ENCODE measurements at places on chromosomes 11 and 22.

GRCh38 chr11:117822074-117823033, 2.2 kb downstream of the FXYD2 start:
- H3K27me3 ChIP-seq = no peaks in the 10 kb centered on the region
- DNase-seq = peak; percentile 51
- no peak overlapping the region for H3K27ac ChIP-seq
- H3K4me3 ChIP-seq = no peak overlapping the region

- H3K27me3 ChIP-seq = no peaks in the 10 kb centered on the region
- peaks cover 40% of the 10 kb centered on the region for H3K4me1 ChIP-seq
- peaks cover 33% of the 10 kb centered on the region for H3K36me3 ChIP-seq
- DNase-seq = no peak
- peak overlapping the region; percentile 83 for H3K27ac ChIP-seq
These were observed 27.1 kb downstream of the ADAMTS15 start for GRCh38 chr11:130475426-130476053.

- H3K4me1 ChIP-seq = no peaks in the 10 kb centered on the region
- no peaks in the 10 kb centered on the region for H3K36me3 ChIP-seq
- H3K27ac ChIP-seq = no peak overlapping the region
- no peak for DNase-seq
- H3K27me3 ChIP-seq = no peaks in the 10 kb centered on the region
- H3K4me3 ChIP-seq = no peak overlapping the region
These were observed 9.8 kb downstream of the APOL5 start for GRCh38 chr22:35727436-35727835.

DNA sequence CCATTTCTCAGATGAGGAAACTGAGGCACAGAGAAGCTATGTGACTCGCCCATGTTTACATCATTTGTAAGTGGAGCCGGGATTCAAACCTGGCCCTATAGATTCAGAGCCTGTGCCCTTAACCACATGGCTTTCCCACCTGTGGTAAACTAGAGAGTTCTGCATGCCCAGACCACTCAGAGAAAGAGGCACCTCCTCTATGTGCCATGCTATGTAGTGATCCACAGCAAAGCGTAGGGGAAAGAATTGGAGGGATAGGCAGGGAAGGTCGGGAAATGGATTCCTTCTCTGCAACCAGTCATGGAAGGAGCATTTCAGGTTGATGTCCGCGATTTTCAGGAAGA, 15.4 kb upstream of the POU2AF2 start:
- peaks cover 6% of the 10 kb centered on the region for H3K4me1 ChIP-seq
- DNase-seq = no peak
- H3K27ac ChIP-seq = no peak overlapping the region

- no peak for DNase-seq
- no peaks in the 10 kb centered on the region for H3K4me1 ChIP-seq
- H3K4me3 ChIP-seq = no peak overlapping the region
- no peaks in the 10 kb centered on the region for H3K27me3 ChIP-seq
These were observed 20.2 kb downstream of the CBX7 start for GRCh38 chr22:39132281-39132680.

DNA sequence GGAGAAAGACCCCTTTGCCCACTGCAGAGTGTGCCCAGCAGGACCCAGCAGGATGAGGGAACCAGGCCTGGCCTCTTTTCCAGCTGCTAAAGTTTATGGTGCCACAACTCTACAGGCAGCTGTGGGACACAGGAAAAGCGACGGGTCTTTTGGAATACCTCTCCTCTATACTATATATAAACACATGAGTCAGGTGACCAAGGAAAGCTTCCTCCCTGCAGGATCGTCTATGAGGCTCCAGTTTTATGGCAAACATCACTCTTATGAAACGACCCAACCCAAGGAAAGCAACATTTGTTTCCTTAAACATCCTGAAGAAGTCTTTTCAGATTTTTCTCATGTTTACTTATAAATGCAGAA, 102.8 kb upstream of the AKIP1 start:
- peak overlapping the region; percentile 35 for H3K27ac ChIP-seq
- DNase-seq = no peak
- no peaks in the 10 kb centered on the region for H3K36me3 ChIP-seq
- peak overlapping the region; percentile 3 for H3K4me3 ChIP-seq
- H3K4me1 ChIP-seq = peaks cover 43% of the 10 kb centered on the region

DNA sequence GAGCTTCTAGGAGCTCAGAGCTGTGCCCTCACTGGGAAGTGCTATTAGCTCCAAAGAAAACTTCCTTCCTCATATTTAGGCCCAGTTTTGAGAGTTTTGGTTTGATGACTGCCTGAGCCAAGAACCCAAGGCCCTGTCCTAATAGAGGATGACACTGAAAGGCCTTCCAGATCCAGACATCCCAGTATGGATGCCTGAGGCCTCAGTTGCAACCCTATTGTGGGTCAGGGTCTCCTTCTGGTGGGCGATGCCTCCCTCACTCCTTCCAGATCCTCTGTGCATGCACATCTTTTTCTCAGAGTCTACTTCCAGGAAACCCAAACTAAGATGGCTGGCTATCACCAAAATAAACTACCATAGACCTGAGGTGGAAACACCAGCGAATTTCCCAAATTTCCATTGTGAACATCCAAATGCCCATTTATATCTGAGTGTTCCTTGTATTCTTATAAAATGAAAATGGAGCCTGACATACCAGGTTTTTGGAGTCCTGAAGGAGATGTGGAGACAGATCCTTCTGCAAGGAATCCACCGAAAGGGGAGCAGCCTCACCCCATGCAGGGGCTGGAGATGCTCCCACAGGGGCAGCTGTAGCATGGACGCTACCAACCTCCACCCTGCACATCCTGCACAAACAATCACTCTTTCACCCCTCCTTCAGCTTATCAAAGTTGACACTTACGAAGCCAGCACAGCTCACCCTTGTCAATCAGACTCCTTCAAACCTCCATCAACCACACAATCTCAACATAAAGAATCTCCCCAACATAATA, 61.1 kb downstream of the GGTLC2 start:
- H3K4me1 ChIP-seq = no peaks in the 10 kb centered on the region
- no peak overlapping the region for H3K4me3 ChIP-seq
- no peaks in the 10 kb centered on the region for H3K27me3 ChIP-seq
- DNase-seq = no peak
- H3K27ac ChIP-seq = no peak overlapping the region

GRCh38 chr11:64667154-64667745, 55.7 kb downstream of the NRXN2 start:
- H3K27ac ChIP-seq = no peak overlapping the region
- no peaks in the 10 kb centered on the region for H3K36me3 ChIP-seq
- DNase-seq = no peak

DNA sequence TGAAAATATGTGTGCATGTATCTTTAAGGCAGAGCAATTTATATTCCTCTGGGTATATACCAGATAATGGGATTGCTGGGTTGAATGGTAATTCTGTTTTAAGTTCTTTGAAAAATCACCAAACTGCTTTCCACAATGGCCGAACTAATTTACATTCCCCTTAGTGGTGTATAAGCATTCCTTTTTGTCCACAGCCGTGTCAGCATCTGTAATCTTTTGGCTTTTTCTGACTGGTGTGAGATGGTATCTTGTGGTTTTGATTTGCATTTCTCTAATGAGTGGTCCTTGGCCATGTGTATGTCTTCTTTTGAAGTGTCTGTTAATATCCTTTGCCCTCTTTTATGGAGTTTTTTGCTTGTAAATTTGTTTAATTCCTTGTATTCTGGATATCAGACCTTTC, 24.3 kb downstream of the CCDC15 start:
- H3K4me3 ChIP-seq = no peak overlapping the region
- H3K4me1 ChIP-seq = no peaks in the 10 kb centered on the region
- H3K27me3 ChIP-seq = no peaks in the 10 kb centered on the region
- DNase-seq = no peak
- H3K27ac ChIP-seq = no peak overlapping the region

DNA sequence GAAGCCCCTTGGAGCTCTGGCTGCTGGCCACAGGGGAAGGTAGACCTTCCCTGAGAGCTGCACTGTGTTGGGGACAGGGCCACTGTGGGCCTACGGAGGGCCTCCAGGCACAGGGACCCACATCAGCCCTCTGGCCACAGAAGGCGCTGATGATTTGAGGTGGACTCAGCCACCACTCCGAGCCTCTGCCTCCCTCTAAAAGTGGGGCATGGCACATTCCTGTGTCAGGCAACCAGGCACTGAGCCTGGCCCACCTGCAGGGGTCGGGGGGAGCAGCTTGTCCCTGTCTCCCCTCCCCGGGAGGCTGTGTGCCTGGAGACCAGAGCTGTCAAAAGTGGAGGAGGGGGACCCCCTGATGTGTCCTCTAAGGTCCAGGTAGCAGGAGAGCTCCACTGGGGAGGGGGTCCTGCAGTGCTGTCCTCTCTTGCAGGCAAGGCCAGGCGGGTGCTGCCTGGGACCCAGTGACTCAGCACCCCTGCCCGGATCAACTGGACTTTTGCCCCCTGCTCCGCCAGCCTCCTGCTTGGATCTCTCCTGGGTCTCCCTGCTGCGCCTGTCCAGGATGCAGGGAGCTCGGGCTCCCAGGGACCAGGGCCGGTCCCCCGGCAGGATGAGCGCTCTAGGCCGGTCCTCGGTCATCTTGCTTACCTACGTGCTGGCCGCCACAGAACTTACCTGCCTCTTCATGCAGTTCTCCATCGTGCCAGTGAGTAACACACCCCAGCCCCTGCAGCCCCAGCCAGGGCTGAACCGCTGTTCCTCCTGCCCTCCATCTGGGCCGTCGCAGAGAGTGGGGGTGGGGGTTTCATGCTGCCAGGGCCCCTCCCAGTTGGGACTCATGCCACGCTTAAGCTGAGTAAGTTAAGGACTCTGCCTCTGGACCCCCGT, 17.5 kb upstream of the CDKN1C start:
- no peaks in the 10 kb centered on the region for H3K36me3 ChIP-seq
- no peak for DNase-seq
- H3K27ac ChIP-seq = no peak overlapping the region
- H3K4me3 ChIP-seq = no peak overlapping the region

DNA sequence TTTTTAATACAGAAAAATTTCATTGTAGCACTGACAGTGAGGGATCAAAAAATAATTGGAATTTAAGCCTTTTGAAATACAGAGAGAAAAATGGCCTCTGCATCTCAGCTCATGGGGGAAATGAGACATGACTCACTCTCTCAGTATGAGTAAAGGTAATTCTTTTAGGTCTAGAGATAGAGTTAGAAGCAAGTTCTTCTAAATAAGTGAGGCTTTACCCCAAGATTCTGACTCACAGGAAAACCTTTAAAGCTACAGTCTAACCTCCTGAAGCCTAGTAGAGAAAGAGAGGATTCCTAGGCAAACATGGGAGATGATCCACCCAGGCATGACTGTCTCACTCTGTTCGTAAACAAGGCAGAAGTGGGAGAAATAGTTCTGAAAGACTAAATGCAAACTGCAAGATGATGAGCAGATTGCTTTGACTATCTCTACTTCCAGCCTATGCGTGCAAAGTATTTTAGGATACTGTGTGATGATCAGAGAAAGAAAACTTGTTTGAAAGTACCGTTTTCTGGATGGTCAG, 1003.3 kb upstream of the CCDC90B start:
- H3K4me1 ChIP-seq = no peaks in the 10 kb centered on the region
- no peaks in the 10 kb centered on the region for H3K27me3 ChIP-seq
- H3K4me3 ChIP-seq = no peak overlapping the region
- no peak for DNase-seq
- H3K36me3 ChIP-seq = no peaks in the 10 kb centered on the region
- no peak overlapping the region for H3K27ac ChIP-seq

DNA sequence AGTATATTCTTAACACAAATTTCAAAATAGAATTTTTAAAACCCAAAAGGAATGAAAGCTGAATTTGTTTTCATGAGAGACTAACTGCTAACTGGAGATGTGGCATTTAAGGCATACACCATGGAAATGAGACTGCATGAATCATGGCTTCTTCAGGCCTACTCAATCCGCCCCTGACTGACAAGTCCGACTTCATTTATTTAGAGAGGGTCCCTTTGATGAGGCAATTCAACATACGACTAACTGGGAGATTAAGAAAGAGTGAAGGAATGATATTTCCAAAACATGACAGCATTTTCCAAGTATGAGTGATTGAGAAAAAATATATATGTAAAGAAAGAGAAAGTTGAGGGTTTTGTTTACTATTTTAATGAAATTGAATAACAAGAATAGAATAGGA, 720.1 kb downstream of the DLG2 start:
- no peak for DNase-seq
- H3K36me3 ChIP-seq = no peaks in the 10 kb centered on the region
- H3K4me1 ChIP-seq = no peaks in the 10 kb centered on the region
- no peak overlapping the region for H3K27ac ChIP-seq
- H3K4me3 ChIP-seq = no peak overlapping the region

GRCh38 chr11:26323837-26324236, 8.1 kb upstream of the ANO3 start:
- no peak for DNase-seq
- no peaks in the 10 kb centered on the region for H3K4me1 ChIP-seq
- no peak overlapping the region for H3K4me3 ChIP-seq
- no peaks in the 10 kb centered on the region for H3K27me3 ChIP-seq
- no peaks in the 10 kb centered on the region for H3K36me3 ChIP-seq

GRCh38 chr11:2576111-2576510, 123.7 kb downstream of the KCNQ1OT1 start:
- no peak overlapping the region for H3K4me3 ChIP-seq
- H3K27ac ChIP-seq = no peak overlapping the region
- H3K36me3 ChIP-seq = no peaks in the 10 kb centered on the region
- no peaks in the 10 kb centered on the region for H3K27me3 ChIP-seq
- DNase-seq = peak; percentile 1

DNA sequence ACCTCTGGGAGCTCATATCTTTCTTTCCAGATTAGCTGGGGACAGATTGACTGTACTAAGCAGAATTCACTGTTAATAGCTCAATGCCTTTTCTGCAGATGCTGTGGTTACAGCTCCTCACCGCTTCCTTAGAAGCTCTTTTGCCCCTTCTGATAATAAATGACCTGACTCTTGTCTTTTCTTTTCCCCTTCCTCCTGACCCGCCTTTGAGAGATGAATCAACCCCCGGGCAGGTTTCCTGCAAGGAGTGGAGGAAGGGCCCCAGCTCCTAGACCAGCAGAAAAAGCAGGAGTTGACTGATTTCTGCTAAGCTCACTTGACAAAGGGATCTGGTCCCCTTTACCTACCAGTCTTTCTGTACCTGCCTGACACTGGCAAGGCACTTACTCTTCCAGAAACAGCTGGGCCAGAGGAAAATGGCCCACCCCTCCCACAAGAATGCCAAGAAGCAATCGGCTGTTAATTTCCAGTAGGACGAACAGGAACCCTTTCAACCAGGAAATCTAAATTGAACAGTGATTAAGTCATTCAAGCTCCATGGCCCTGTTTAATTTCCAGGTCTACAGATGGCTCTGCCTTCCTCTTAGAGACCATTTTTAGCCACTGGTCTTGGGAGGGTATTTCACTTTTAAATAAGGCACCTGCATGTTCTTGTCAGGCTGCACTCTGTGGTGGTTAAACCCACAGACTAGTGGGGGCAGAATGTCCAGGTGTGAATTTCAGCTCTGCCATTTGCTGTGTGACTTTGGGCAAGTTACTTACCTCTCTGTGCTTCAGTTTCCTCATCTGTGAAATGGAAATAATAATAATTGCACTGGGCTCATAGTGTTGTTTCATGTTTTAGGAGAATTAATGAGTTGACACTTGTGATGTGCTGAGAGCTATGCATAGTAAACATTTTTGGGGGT, 67.5 kb downstream of the PRR5L start:
- H3K27me3 ChIP-seq = no peaks in the 10 kb centered on the region
- no peak overlapping the region for H3K27ac ChIP-seq
- no peaks in the 10 kb centered on the region for H3K36me3 ChIP-seq
- H3K4me1 ChIP-seq = no peaks in the 10 kb centered on the region

- no peak overlapping the region for H3K4me3 ChIP-seq
- no peaks in the 10 kb centered on the region for H3K27me3 ChIP-seq
- DNase-seq = no peak
- H3K4me1 ChIP-seq = peaks cover 2% of the 10 kb centered on the region
- H3K36me3 ChIP-seq = no peaks in the 10 kb centered on the region
These were observed 97.0 kb upstream of the DRD2 start for GRCh38 chr11:113572136-113572735.
